ENCODE measurements at places on chromosomes 1 and 21. TPM values are rescaled to one million over a fixed set of nuclear protein-coding genes. Genes with fewer than 3 reads are reported as not detected.

GRCh38 chr1:205668951-205669340 lies 11.4 kb downstream of the SLC45A3 start:
- DNase-seq, result no peak

Gene ADGRB2
- 0.79 TPM for total RNA-seq

- DNase-seq, result no peak
Observed at GRCh38 chr1:218304281-218305039, 19.4 kb downstream of the RRP15 start.

Gene SPRR2A
- not detected for total RNA-seq

GRCh38 chr1:236802264-236802663 lies 7.2 kb downstream of the MTR start:
- DNase-seq, result no peak

Gene MYBPHL
- total RNA-seq, result not detected
